Kidney capillary endothelial cell (primary cell): ENCODE measurements at places on chromosomes 6 and 20.

DNA sequence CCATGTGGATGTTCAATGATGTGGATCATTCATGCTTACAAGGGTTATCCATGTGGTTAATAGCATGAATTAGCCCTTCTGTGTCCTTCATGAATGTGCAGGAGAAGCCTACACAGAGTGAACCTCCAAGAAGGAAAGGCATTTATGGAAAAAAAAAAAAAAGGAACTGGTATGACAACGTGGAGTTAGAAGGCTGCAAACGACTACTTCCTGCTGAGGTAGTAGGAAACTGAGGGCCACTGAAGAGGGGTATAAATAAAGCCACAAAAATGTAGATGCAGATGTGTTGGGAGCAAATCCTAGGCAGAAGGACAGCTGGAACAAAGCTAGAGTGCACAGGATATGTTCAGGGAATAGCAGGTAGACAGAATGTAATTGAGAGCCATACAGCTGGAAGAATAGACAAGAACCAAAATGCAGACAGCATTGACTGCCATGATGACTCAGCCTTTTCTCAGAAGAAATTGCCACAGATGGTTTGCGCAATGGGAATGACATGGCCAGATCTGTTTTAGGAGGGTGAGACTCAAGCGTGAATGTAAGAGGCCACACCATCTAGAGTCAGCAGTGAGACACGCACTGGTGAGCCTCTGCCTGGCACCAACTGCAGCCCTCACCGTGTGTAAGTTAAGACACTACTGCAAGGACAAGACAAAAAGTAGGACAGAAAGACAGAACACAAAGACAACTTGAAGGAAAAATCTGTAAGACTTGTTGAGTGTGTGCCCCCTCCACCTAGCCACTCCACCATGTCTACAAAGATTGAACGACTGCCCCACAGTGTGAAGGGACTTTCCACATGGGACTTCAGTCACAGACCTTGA lies 79.8 kb downstream of the KIF13A start:
- no peak for DNase-seq

DNA sequence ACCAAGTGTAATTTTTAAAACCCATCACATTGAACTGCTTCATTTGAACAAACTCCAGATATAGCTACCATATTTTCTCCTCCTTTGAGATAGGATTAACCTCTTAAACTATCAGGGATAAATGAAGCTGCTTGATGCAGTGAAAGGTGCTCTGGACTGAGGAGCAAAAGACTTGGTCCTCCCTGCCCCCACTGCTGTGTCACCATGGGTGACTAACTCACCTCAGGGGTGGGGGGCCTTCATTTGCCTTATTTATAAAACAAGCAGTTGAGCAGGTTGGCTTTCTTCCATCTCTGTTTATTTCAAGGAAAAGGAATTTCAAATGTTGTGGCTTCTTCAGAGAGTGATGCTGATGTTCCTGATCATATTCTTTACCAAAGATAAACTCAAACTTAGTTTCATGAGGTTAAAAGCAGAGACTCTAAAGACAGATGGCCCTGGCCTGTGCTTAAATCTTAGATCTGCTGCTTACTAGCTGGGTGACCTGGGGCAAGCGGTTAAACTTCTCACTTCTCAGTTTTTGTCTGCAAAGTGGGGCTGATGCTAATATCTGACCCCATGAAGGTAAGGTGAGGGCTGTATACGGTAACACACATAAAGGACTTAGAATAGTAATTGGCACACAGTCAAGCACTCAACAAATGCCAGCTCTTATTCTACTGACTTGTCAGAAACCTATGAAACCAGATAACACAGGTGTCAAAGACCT lies 50.5 kb downstream of the FHL5 start:
- DNase-seq = no peak

- no peak for DNase-seq
These were observed 28.4 kb upstream of the RSPO3 start for GRCh38 chr6:127090051-127090450.

DNA sequence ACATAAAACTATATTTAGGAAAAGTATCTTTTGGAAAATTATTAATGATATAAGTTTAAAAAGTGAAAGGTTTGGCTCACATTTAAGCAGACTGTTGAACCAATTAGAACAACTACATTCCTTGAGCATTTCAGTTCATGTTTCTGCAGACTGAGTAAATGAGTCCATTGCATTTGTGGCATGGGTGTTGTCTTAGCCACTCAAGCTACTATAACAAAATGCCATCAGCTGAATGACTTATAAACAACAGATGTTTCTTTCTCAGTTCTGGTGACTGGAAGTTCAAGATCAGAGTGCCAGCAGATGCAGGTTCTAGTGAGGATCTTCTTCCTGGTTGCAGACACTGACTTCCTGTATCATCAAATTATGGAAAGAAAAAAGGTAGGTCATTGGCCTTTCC lies 67.1 kb upstream of the SLC2A12 start:
- no peak for DNase-seq

- no peak for DNase-seq
These were observed 5.1 kb upstream of the MAP1LC3A start for GRCh38 chr20:34553366-34553867.

DNA sequence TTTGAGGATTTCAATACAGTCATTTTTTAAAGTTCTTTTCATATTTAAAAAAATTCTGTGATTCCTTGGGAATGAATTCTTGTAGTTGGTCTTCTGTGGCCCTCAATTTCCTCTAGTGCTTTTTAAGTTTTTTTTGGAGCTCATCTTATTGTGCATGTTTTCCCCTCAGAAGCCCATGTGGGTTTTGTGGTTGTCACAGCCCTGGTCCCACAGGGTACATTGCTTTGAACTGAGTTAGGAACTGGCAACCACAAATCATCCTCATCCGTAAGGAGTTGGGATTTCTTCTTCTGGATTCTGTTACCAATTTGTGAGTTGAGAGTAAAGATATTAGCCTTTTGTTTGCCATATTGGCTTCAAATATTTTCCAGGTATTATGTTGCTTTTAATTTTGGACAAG lies 89.9 kb downstream of the AKAP7 start:
- DNase-seq = no peak

- DNase-seq = peak; percentile 40
These were observed 165.8 kb upstream of the CITED2 start for GRCh38 chr6:139540276-139540675.

- no peak for DNase-seq
These were observed 597.5 kb upstream of the JAG1 start for GRCh38 chr20:11271319-11271718.

GRCh38 chr6:2244261-2245102 lies 923 bp downstream of the GMDS start:
- DNase-seq = no peak

GRCh38 chr6:112717401-112717800 lies 370.3 kb downstream of the RFPL4B start:
- DNase-seq = no peak

- DNase-seq = no peak
These were observed 15.7 kb upstream of the UNC93A start for GRCh38 chr6:167275436-167275835.

DNA sequence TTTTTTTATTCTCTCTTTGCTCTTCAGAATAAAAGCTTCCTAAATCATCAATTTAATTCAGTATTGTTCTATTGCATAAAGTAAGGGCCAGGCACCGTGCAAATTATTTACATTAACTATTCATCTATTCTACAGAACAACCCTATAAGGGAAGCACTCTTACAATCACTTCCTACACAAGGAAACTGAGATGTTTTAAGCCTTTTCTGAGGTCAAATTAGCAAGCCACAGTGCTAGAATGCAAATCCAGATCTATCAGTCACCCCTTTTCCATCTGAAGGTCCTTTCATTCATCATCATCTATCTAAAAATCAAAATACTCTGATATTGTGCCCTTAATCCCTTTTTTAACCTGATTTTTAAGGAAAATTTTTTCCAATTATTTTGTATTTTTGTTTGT lies 31.2 kb downstream of the FRK start:
- DNase-seq = no peak

- peak; percentile 93 for DNase-seq
These were observed 10.0 kb upstream of the L3MBTL3 start for GRCh38 chr6:130008236-130008873.

- DNase-seq = no peak
These were observed 41.3 kb downstream of the SPDEF start for GRCh38 chr6:34514593-34515472.

- no peak for DNase-seq
These were observed 5.5 kb upstream of the TMEM170B start for GRCh38 chr6:11532097-11532496.

- no peak for DNase-seq
These were observed 15.8 kb upstream of the PPP1R16B start for GRCh38 chr20:38789503-38790199.

DNA sequence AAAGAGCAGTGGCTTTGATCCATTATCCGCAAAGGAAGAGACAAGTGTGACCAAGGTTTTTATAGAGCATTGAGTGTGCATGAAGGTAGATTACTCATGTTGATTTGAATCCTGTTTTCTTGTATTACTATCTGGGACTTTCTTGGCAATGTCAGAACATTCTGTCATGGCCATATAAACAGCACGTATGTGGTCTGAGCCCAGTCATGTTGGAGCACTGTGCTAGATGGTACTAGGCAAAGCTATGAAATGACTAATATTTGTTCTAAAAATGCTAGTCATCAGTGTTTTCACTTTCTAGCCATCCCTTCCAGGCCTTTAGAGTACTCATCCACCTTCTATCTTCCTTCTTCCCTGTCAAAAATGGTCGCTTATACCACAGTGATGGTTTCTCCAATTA lies 278.6 kb upstream of the FLRT3 start:
- no peak for DNase-seq

DNA sequence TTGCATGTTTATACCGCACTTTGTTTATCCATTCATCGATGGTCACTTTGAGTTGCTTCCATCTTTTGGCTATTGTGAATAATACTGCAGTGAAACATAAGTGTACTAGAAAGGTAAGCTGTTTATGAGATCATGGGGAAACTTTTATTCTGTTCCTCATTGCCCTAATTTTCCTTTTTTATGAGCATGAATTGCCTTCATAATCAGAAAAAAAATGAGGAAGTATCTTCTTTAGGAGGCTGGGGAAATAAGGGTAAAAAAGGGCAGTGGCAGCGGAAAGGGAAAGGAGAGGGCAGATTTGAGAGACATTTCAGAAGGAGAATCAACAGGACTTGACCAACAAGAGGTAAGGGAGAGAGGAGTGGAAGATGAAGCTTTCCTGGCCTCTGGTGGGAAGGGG lies 14.3 kb upstream of the SERINC3 start:
- no peak for DNase-seq

GRCh38 chr20:55567826-55568225 lies 437.5 kb downstream of the CBLN4 start:
- no peak for DNase-seq

GRCh38 chr6:28618898-28619555 lies 93.3 kb downstream of the GPX5 start:
- no peak for DNase-seq

DNA sequence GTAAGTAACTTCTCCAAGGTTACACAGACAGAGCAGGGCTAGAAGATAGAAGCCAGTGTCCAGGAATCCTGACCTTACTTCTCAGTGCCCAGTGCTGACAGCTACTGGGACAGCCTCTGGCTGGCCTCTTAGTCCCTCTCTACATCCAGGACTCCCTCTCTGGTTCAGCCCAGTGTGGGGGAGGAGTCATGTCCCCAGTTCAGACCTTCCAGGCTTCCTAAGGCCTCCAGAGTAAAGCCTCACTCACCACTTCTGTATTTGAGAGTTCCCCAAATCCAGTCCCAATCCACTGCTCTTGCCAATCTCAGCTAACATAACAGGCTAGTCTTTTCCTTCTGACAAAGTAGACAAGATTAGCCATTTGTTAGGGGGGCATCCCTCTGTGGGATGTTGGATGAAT lies 36.9 kb upstream of the EPB41L1 start:
- no peak for DNase-seq

GRCh38 chr6:134035823-134036296 lies 16.6 kb downstream of the SLC2A12 start:
- DNase-seq = no peak

GRCh38 chr6:101013612-101014195 lies 132.6 kb upstream of the ASCC3 start:
- no peak for DNase-seq

DNA sequence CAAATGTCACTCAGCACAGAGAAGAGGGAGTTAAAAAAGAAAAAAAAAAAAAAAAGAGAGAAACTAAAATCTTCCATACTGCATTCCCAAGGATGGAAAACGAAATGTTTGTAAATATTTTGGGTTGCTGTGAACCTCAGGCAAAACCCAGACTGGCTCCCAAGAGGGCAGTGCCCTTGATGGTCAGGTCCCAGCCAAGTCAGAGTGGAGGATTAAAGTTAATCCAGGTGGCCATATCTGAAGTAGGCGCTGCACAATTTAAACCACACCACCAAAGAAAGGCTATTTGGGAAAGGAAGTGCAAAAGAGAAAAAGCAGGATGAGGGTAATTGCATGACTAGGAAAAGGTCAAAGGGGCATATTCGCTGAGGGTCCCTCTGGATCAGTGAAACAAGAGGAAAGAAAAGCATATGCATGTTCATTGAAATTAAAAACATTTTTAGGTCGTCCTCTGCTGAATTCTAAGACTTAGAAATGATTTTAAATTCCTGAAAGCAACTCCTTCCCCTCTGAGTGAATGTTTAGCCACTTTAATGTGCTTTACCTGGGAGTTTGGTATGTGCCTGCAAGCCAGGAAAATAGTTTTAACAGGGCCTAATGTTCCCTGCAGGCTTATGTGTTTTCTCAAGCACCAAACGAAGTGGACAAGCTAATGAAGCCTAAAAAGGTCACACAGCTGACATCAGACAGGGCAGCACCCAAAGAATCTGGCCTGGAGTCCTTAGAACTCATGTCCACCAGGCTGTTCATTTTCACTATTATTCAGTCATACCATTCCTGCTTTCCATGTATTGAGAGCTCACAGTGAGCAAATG lies 159.1 kb downstream of the HACE1 start:
- no peak for DNase-seq

GRCh38 chr6:156689656-156690055 lies 87.5 kb upstream of the ARID1B start:
- DNase-seq = no peak

- no peak for DNase-seq
These were observed 141.1 kb upstream of the GGTLC1 start for GRCh38 chr20:24129641-24130040.

DNA sequence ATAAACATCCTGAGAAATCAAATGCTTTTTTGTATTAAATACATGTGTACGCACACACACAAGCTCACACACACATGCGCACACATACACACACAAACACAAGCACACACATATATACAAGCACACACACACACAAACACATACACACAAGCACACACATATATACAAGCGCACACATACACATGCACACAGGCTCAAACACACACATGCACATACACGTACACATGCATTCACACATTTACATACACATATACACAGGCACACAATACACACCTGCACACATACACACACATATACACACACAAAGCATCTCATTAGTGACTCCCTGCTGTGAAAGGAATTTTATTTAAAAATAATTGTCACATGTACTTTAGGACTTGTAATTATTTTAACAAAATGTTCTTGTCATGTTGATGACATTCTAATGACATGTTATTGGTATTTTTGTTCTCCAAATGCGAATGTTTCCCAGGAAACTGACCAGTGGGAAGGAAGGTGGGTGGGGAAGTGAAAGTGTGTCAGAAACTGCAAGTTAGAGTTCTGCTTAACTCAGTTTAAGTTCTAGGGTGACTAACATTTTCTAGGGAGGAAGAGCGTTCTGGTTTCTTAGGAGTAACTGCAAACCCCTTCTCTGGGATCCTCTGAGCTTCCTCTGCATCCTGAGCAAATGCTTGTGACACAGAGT lies 113.9 kb upstream of the ZNF217 start:
- no peak for DNase-seq
